HepG2 (cell line): ENCODE measurements at places on chromosomes 11 and 22.

DNA sequence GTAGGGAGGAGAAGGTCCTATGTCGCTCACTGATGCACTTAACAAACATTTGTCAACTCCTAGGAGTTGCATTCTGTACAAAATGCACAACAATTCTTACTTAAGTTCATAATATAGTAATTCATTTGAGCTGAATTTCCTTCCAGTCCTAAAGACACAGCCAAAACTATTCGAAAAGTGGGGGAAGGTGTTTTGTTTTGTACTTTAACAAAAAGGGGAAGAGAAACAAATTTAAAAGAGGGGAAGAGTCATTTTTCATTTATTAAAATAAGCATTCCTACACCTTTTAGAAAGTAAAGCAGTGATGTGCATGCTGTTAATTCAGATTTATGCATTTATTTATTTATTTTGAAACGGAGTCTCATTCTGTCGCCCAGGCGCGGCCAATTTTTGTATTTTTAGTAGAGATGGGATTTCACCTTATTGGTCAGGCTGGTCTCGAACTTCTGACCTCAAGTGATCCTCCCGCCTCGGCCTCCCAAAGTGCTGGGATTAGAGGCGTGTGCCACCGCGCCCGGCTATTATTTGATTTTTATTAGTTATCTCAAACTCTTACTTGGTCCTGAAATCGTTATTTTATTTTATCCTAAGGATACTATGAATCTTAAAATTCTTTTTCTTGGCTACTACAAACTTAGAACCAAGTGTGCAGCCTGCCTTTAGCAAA, 1.1 kb upstream of the FANCF start:
- no peak for DNase-seq

DNA sequence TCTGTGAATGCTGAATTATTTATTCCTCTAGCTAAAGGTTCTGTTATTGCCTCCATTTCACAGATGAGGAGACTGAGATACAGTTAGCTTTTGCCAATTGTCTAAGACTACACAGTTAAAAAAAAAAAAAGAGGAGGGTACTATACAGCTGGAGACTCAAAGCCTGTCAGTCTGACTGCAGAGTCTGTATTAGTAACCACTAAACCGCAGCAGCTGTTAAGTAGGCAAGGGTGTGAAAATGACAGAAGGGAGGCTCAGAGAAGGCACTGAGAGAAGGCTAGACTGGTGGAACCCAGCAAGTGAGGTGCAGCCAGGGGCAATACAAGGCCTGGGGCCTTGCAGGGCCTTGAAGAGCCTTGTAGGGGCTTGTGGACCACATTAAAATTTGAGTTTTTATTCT, 181.2 kb downstream of the CSNK2A3 start:
- no peak for DNase-seq

GRCh38 chr11:119519796-119520195, 96.8 kb upstream of the THY1 start:
- DNase-seq: no peak

- DNase-seq: no peak
Measured at GRCh38 chr22:42160830-42161696, 30.5 kb upstream of the CYP2D6 start.

DNA sequence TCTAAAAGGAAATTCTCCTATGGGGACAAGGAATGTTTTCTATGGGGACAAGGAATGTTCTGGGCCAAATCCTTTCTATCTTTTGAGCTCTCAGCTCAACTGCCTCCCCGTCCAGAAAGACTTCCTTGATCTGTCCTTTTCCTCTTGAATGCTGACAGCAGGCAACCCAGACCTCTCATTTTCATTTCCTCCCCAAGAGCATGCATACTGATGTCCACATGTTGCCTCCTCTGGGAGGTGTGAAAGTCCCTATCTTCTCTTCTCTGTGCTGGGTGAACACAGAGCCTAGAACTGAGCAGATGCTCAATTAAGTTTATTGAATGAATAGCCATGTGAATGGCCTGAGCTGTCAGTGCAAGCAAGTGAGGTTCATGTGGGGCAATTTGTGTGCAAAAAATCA, 331.9 kb upstream of the NARS2 start:
- no peak for DNase-seq
